OCI-M1 (cell line): ENCODE measurements at places on chromosomes 3 and 15.

- no peak for DNase-seq
Observed at GRCh38 chr3:168591587-168591986, 495.9 kb upstream of the GOLIM4 start.

DNA sequence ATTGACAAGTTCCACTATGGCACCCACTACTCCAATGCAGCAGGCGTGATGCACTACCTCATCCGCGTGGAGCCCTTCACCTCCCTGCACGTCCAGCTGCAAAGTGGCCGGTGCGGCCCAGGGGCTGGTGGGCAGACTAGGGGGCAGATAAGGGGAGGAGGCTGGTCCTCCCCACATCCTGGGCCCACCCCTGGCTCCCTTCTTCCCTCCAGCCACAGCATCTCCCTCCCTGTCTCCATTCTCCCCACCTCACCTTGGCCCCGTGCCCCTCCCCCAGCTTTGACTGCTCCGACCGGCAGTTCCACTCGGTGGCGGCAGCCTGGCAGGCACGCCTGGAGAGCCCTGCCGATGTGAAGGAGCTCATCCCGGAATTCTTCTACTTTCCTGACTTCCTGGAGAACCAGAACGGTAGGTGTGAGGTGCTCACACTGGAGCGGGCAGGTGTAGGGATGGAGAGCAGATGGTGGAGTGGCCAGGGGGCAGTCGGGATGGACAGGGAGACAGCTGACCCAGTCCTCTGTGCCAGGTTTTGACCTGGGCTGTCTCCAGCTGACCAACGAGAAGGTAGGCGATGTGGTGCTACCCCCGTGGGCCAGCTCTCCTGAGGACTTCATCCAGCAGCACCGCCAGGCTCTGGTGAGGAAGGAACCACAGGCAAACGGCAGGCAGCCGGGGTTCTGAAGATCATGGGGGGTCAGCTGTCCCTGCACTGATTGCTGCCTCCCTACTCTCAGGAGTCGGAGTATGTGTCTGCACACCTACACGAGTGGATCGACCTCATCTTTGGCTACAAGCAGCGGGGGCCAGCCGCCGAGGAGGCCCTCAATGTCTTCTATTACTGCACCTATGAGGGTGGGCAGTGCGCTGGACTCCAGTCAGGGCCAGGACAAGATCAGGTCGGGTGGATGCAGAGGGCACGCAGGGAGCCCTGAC is 26.0 kb downstream of the NBEAL2 start:
- no peak for DNase-seq

DNA sequence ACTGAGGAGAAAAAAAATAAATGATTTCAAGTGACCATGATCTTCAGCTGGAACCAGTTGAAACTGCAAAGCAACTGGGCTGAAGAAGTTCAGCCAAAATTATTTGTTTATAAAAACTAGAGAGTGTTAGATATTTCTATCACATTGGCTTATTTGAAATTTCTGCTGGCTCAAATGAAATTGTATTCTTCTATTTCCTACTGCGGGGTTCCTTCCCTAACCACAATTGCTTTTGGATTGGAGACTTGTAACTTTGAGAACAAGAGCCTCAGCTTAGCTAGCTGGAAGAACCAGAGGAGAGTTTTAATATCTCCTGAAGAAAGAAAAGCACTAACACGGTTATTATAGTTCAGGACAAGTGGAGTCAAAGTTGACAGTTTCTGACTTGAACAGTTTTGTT is 31.1 kb downstream of the AGTR1 start:
- DNase-seq, result no peak

- DNase-seq, result no peak
Observed at GRCh38 chr15:74839526-74840395, 3.2 kb downstream of the ULK3 start.

DNA sequence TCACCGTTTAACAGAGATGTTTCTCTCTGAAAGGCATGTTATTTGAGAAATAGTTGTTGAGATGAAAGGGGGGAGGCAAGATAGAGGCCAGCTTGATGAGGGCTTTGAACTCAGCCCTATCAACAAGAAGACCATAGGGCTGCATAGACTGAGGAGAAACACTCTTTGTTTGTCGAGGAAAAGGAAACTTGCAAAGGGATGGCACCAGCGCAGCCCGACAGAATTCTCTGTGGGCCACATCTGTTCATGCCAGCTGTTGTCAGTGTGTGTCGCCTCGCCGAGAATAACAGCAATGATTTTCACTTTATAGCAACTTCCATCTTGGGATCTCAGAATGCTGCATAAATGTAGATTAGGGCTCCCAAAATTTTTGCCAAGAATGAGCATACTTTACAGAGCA is 478.3 kb upstream of the TPRG1 start:
- no peak for DNase-seq

DNA sequence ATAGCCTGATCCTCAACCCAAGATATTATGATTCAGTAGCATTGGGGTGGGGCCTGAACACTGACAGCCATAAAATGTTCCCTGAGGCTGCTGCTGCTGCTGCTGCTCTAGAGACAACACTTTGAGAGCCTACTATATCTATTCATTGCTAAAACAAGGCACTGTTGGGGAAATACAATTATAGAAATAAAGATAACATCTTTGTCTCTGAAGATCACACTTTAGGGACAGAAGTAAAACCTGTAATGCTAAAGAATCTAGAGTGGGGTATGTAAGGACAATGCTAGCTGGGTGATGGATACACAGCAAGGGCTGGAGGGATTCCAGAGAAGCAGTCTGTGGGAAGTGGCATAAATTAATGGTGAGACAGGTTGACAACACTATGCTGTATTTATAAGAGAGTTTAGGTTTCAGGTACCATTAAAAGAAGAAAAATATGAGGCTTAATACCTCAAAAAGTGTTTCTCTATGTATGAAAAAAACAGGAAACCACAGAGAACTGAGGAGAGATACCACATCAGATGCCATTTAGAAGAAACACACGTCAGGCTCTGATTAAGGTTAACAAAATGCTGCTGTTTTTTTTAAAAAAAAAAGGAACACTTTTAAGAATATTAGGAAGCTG is 115.9 kb downstream of the CBLB start:
- DNase-seq, result peak; percentile 66

DNA sequence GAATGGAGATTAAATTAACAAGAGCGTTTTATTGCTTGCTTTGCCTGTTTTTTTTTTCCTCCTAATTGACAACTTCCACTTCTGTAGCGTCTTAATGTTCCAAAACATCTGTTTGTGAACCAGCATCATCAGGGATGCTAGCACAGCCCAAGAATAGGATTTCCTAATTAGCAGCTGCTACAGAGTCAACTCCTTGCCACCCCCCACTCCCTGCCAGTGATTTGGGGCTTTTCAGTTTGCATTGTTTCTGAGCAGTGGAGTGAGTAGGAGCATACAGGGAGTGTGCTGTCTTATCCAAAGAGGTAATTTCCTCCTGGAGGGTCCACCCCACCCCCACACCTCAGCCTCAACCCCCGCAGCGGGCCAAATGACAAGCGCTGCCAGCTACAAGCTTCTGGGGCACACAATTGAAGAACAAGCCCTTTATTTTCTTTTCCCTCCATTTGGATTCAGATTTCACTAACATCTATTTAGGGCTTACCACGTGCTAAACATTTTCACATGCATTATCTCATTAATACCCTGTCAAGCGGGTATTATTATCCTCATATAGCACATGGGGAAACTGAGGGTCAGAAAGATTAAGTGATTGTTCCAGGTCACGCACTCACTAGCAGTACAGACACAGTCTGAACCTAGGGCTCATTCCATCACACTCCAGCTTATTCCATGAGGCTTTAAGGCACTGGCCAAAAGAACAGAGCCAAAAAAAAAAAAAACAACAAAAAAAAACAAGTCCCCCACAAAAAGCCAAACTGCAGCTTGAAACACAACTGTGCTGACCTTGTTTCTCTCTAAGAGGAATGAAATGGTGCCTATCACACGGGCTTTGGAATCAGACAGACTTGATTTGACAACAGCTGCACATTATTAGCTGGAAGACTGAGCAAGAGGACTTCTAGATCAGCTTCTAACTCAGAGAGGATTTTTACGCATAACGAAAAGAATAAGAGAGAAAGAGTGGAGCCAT is 16.4 kb downstream of the HEG1 start:
- DNase-seq, result no peak

- DNase-seq, result no peak
Observed at GRCh38 chr3:186318135-186318534, 43.9 kb downstream of the DGKG start.

DNA sequence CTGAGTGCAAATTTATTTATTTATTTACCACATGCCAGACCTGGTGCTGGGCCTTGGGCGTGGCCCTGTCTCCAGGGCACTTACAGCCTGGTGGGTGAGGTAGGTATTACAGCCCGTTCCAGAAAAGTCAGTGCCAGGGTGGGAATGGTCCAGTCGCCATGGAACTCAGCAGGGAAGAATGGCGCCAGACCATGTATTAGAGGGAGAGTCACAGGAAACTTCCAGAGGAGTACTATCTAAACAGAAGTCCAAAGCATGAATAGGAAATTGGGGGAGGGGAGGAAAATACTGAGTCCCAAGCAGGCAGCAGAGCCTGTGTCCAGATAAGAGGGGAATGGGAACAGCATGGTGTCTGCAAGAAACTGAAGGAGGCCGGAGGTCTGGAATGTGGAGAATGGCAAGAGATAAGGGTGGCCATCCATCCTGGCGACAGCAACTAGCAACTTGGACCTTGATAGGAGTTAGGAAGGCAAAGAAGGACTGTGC is 27.0 kb downstream of the SH3BP5 start:
- DNase-seq, result peak; percentile 40

GRCh38 chr3:45795882-45796765 is at the start of gene SLC6A20:
Gene SLC6A20, minus strand, starts transcription at chr3:45796536. Its CDS starts 117 bp downstream, at chr3:45796419.
- DNase-seq, result no peak

GRCh38 chr15:43774062-43774461 is 2.7 kb downstream of the ELL3 start:
- peak; percentile 44 for DNase-seq

- peak; percentile 50 for DNase-seq
Observed at GRCh38 chr3:172577987-172578570, 54.8 kb upstream of the TNFSF10 start.

GRCh38 chr3:64616953-64617352 is 70.8 kb downstream of the ADAMTS9 start:
- DNase-seq, result no peak

DNA sequence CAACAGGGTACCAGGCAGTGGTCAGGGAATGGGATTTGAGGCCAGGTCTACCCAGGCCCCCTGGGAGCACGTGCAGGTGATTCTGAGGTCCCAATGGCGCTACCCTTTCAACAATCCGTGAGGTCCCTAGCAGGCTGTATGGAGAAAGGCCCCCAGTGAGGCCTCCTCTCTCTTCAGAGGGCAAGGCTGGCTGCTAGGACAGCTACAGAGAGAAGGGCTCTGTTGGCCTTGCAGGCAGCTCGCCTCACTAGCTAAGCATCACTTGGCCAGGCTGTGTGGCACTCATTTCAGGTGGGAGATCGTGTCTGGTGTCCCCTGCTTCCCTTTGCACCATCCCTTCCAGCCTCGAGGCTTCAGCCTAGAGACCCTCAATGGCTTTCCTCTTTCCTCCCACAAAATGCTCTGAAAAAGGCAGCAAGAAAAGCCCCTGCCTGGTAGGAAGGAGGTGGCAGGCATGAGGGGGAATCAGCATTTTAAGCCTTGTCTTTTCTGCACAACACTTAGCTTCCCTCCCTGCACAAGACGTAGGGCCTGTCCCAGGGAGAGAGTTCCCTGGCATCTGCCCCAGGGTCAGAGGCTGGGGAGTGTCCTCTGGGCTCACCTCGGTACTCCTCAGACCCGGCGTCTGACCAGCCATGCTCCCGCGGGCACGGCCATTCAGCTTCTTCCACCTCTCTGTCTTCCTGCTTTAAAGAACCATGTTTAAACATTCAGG is 111.8 kb downstream of the ASB7 start:
- DNase-seq, result no peak

GRCh38 chr3:51953445-51953844 is 1.7 kb upstream of the GPR62 start:
- DNase-seq, result peak; percentile 27

DNA sequence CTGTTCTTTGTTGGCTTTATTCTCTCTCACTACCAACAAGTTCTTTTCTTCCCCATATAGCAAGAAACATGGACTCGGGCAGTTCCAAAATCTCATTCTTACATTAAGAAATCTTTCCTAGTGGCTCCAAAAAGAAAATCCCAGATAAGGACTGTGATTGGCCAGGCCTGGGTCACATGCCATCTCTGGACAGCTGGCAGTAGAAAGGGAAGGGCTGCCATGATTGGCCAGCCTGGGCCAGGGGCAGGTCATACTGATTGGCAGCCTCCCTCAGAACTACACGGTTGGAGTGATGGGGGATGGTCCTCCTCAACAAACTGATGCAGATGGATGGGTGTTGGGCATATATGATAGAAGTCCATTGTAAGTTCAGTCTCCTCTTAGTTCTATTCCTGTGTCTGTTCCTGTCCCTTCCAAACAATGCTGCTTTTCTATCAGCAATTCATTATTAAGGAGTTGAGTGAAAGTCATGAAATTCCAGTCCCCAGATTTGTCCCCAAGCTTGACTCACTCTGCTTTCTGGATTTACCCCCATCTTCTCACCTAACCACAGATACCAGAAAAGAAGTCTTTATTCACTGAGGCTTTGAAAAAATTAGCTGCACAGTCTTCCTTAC is 175.5 kb downstream of the ATG7 start:
- DNase-seq, result no peak

GRCh38 chr15:52576692-52577091 is 7.9 kb upstream of the ARPP19 start:
- DNase-seq, result no peak

DNA sequence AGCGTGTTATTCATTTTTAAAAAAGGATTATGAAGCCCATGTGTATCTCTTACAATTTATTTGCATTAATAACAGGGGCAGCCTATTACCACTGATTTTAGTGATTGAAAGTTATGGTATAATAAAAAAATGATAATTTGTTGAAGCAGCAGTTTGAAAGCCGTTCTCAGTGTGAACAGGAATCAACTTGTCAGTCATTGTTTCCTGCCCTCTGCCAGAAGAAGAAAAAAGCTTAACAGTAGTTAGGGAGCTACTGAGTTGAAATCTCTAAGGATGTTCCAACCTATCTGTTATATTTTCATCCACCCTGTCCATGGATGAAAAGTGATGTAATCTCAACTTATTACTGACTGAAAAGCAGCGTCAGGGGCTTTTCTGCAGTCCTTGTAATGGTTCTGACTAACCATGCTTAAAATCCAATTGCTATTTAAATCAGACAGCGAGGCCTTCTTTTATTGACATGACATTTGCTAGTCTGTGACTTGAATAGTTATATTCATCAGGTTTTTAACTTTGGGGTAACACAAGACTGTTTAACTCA is 486.7 kb downstream of the ROBO2 start:
- DNase-seq, result no peak

DNA sequence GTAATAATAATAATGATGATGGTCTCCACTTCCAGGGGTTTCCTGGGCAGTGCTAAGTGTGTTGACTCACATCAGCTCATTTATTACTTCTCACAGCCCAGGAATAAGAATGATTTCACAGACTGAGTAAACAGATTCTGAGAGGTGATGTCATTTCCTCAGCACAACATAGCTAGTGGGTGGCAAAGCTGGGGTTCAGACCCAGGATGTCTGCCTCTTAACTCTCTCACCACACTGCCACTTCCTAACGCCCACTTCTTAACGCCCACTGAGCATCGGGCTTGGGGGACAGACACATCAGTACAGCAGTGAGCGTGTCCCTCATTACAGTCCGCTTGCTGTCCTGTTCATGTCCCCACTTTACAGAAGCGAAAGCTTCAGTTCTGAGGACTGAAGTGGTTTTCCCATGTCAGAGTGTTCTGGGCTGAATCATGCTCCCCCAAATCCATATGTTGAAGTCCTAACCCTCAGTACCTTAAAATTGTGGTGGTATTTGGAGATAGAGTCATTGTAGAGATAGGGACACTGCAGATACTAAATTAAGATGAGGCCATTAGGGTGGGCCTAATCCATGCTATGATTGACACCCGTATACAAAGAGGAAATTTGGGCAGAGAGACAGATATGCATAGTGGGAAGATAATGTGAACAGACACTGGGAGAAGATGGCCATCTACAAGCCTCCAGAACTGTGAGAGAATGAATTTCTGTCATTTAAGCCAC is 68.0 kb downstream of the ATP2B2 start:
- peak; percentile 23 for DNase-seq
